Spleen (tissue), 13 donors: ENCODE measurements at places on chromosomes 16 and 17.

DNA sequence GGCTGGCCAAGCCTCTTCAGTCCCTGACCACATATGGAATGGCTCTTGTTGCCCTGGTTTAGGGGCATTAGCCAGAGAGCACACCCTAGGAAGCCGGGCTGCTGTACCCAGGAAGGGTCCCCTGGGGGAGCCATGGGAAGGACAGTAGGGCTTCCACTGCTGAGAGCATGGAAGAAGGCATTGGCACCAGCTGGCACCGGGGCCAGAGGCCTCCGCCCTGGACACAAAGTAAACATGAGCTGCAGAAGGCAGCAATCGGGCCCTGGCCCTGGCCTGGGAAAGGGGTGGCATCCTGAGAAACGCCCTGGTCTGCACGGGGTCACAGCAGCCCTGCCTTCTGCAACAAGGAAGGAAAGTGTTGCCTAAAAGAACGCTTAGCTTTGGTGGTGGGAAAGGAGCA lies 49.4 kb downstream of the VAC14 start:
- peak; percentile 83 for DNase-seq

- DNase-seq, result peak; percentile 95
These were observed 1.2 kb downstream of the NGFR start for GRCh38 chr17:49496183-49496866.

DNA sequence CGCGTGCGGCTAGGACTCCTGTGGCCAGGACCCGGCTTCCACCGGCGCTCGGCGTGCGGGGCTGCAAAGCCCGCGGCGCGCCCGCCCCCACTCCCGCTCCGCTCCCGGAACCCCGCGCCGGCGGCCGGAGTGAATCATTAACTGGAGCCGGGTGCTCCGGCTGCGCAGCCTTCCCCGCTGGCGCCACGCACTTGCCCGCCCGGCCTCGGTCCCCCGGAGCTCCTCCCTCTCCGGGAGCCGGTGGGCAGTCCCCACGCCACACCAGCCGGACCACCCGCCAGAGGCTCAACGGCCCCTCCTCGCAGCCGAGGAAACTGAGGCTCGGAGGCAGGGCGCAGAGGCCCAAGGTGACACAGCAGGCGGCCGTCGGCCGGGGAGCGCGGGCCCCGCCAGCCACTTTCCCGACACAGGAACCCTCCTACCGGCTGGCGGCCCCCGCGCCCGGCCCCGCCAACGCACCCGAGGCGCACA lies 580 bp downstream of the BCAR1 start:
- no peak for DNase-seq

DNA sequence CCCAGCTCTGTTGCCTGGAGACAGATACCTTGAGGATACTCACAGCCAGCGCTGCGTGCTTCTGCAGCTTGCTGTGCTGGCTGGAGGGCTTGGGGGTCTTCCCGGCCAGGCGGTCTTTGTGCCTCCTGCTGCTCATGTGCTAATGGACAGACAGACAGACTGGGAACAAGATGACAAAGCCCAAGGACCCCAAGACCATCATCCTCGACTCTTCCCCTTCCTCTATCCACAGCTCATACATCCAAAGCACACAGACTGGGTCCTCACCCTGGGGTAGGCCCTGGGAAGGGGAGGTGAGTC lies 7.7 kb downstream of the NKIRAS2 start:
- peak; percentile 52 for DNase-seq

DNA sequence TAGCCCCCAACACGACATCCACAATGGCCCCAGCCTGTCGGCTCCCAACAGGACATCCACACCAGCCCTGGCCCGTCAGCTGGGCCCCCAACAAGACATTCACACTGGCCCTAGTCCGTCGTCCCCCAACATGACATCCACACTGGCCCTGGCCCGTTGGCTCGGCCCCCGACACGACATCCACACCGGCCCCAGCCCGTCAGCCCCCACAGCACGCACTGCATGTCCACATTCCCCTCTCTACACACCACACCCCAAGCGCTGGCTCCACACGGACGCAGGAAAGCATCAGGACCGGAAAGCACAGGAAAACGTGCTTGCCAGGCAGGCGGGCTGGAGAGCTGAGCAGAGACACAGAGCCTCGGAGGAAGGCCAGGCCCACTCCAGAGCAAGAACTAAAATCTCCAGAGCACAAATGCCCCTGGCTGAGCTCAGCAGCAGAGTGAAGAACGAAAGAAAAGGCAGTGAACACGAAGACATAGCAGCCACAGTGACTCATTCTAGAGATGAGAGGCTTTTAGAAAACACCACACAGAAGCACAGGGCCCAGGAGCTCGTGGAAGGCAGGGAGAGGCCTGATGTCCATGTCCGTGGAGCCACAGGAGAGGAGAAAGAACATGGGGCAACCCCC lies 50.6 kb downstream of the LMF1 start:
- DNase-seq, result peak; percentile 75

DNA sequence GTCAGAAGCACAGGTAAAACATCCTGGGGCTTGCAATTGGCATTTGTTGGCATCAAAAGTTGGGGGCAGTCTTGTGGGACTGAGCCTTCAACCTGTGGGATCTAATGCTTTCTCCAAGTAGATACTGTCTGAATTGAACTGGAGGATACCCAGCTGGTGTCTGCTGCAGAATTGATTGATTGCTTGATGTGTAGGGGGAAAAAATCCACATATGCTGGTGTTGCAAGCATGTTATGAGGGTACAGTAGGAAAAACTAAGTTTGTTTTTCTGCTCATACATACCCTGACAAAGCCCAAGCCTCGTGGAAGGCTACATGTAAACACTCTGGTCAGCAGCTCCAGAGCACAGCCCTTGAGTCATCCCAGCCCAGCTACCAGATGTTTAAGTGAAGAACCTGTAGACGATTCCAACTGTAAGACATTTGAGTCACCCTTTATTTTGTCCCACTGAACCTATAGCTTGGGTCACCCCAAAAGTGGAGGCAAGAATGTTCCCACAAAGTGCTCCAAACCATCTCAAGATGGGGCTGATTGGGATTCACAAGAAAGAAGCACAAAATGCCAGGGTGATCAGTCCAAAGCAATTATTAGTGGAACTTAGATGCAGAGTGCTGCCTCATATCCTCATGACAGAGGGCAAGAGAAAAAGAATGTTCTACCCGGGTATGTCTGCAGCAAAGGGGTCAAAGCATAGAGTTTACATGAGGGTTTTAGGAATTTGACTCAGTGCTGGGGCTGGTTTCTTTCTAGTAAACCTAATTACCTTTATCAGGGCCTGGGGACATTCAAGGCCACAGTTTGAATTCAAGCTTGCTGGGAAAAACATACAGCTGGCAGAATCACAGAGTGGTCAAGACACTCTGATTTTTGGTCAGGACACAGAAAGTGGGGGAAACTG lies 9.6 kb upstream of the APPBP2 start:
- DNase-seq, result no peak

DNA sequence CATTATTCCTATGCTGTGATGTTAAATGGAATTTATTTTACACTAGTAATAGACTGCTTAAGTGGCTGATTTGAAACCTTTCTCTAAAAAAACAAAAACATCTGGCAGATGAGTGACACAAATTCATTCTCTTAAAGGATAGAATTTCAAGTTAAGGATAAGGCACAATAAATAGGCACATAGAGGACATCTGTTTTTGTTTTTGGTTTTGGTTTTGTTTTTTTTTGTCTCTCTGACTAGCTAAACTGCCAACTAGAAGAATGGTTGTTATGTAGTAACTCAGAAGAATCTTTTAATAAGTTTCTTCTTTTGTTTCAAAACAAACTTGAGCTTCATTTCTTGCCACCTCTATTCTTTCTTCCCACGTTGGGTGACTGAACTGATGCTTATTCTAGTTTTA lies 5.1 kb upstream of the VPS4A start:
- no peak for DNase-seq

- DNase-seq, result no peak
These were observed 162.7 kb upstream of the CDC42EP4 start for GRCh38 chr17:73474370-73474988.

GRCh38 chr16:63200940-63201339 lies 1164.7 kb upstream of the CDH8 start:
- DNase-seq, result no peak

DNA sequence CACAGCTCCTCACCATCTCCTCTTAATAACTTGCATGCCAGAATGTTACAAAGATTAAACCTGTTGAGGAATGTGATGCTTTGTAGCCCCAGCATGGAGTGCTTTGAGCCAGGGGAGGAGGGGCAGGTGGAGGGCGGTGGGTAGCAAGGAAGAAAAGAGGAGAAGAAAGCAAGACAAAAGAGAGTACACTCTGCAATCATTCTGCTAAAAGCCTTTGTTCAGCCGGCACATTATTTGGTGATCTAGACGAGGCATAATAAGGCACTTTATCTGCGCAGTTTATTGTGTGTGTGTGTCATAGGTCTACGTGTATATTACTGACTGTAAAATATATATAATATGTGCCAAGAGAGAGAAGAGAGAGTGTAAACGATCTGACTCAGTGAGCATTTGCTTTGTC lies 139.1 kb downstream of the SOX9 start:
- DNase-seq, result no peak

- no peak for DNase-seq
These were observed 225.8 kb downstream of the PMP22 start for GRCh38 chr17:15039366-15039765.

DNA sequence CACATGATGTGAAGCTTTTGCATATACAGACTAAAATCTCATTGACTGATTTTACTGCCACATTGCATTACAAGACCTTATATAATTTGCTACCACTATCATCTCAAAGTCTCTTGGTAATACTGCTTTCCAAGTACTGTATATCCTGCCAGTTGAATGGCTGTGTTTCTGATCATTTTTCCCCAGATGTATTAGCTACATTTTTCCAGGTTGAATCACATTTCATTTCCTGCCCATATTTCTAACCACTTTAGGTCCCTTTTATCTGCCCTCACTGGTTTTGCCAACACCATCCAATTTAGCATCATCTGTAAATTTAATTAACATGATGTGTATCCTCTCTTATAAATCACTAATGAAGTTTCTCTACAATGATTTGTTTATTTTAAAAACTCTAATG lies 365.7 kb upstream of the PMFBP1 start:
- DNase-seq, result no peak

DNA sequence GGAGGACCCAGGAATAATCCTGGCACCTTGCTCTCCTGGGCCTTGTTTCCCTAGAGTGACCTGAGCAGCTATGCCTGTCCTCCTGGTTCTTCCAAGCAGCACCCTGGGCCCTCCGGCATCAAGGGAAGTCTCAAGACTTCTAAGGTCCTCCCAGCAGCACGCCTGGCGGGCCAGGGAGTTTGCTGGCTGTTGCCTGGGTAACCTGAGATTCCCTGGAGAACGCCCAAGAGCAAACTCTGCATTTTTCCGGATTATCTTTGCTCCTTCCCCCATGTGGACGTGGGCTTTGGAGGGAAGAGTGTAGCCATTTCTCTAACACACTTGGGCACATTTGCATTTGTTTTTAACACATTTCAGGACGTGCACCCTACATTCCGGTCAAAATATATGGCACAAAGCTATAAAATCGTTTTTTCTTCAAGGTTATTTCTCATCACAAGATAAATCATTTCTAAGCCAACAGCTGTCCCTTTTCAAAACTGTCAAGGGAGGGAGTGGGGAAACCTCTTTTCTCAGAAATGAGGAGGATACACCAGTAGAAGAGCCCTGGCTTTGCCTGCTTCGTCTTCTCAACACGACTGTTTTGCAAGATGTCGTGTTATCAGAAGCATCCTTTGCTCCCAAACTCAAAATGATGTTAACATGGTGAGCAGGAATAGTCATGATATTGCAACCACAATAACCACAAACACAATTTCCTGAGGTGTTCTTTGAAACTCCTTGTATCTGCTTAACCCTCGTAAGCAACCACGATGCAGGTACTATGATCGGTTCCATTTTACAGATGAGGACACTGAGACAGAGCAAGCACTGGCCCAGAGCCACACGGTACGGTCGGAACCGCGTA lies 116.5 kb downstream of the ADCY9 start:
- DNase-seq, result no peak
